Central memory CD4-positive, alpha-beta T cell (primary cell): ENCODE measurements at places on chromosomes 1 and 21.

DNA sequence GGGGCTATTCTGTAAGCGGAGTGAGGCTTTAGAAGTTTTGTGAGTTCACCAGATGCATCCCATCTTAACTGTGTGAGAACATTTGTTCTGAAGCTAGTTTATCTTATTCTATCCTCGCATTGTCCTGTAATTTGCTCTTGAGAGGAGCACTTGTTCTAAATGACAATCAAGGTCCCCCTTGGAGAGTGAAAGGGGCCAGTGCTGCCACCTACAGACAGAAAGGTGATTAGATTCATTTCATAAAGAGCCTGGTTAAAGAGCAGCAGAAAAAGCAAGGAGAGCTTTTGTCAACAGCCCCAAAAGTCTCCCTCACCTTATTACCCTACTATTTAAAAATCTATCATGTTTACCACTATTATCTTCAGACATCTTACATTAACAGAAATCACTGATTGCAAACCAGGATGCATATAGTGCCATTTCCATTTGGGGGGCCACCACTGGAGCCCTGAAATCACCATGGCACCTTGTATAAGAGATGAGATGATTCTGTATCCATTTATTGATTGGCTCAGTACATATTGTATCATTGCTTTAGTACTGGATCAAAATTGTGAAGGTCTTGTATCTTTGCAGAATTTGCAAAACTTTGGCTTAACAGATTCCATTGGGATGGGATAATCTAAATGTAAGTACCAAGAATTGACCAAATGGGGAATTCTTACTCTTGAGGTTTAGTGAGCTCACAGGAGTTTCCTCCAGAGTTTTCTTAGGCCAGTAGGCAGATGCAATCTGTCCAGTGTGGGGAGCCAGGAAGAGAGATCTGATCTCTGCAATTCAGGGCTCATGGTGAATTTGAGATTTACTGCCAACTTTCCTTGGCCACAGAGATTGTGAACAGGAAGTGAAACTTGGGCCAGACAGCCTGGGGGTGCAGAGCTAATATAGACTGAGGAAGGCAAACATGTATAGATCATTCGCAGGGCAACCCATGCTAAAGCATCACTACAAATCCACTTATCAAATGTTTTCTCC is 64.3 kb upstream of the TRABD2B start:
- DNase-seq: no peak

- DNase-seq: no peak
Measured at GRCh38 chr1:178102218-178102617, 8.3 kb downstream of the RASAL2 start.

GRCh38 chr1:60920561-60920960 is 161.8 kb upstream of the NFIA start:
- DNase-seq: no peak

- no peak for DNase-seq
Measured at GRCh38 chr1:71080230-71080738, 551 bp downstream of the ZRANB2 start.

GRCh38 chr21:34801519-34802132 is 132.8 kb downstream of the CLIC6 start:
- no peak for DNase-seq
